SK-N-SH (cell line): ENCODE measurements at places on chromosomes 1 and 21.
A peak's percentile ranks its signal among the peaks of the same experiment; 100 is the strongest.

DNA sequence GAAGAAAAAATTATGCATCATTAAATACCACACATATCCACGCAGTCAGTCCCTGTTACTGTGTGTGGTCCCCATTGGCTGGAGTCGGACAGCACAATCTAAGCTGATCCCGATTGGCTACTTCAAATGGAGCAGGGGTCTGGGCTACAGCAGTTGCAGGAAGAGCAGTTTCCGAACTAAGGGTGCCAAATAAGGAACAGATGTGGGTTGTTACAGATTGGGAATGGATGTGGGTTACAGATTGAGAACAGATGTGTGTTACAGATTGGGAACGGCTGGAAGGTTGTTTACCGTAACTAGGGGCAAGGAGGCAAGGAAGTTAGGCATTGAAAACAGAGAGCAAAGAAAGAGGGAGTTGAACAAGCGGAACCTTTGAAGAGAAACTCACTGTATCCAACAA is 19.9 kb downstream of the OR2L13 start:
- DNase-seq = peak; percentile 8

- DNase-seq = no peak
These were observed 11.3 kb downstream of the ADARB1 start for GRCh38 chr21:45085700-45086099.

DNA sequence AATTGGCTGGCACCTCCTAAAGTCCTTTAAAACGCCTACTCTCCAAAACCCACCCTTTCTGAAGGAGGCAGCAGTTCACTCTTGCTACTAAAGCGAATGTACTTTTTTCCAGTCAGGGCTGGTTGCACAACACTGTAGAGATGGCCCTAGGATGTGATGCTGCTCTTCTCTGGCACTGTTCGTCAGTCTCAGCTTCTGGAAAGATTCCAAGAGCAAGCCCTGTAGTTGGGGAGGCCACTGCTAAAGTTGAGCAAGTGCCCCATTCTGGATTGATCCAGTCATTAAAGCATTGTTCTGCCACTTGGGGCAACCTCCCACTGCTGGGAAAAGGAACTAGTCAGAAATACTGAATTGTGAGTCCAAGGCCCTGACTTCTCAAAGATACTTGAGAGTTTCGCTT is 28.5 kb upstream of the KCNQ4 start:
- DNase-seq = no peak

- DNase-seq = peak; percentile 64
These were observed 6.8 kb upstream of the PEAR1 start for GRCh38 chr1:156886583-156887281.

- DNase-seq = peak; percentile 70
These were observed 79.8 kb upstream of the IFFO2 start for GRCh38 chr1:19036041-19036812.
